ENCODE measurements at places on chromosomes 7 and 10.

- no peak for DNase-seq
These were observed 65.1 kb upstream of the HPS1 start for GRCh38 chr10:98511876-98512275.

- DNase-seq: no peak
These were observed 74.6 kb downstream of the WAPL start for GRCh38 chr10:86446987-86447386.

DNA sequence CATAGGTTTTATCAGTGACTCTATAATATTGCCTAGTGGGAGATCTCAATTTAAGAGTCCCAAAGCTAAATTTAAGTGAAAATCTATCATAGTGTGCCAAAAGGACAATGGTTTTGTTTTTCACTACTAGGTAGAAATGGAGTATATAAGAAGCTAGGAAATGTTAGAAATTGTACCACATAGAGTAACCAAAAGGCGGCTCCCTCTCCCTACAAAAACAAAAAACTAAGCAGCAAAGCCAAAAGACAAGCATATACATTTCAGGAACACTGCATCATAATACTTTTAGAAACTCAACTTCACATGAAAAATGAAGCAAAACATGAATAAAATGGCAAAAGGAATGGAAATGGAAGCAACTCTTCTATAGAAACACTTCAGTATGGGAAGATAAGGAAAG is 271.6 kb downstream of the CACNA2D1 start:
- no peak for DNase-seq

DNA sequence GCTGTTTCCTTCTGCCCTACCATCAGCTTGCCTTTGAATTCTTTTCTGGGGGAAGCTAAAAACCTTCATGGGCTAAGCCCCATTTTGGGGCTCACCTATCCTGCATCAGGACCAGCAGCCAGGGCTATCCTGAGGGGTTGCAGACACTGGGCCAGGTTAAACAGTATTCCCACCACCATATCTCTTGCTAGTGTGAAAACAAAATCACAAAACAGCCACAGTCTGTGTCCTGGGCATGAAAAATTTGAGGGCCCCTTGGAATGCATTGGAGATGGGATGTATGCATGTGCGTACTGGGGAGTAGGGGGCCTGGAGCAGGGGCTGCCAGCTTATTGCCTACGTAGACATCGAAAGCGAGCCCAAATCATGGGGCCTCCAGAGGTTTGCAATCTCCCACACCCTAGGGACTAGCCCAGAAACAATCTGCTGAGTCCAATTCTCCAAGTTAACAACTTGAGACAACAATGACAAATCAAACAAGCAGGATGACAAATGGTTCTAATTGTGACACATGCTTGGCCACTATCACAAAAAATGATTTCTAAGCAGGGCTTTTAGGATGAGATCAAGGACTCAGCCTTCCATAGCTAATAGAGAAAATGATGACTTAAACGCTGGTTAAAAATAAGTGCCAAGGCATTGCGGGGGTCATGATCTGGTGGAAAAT is 557.1 kb downstream of the KCNMA1 start:
- DNase-seq: no peak

DNA sequence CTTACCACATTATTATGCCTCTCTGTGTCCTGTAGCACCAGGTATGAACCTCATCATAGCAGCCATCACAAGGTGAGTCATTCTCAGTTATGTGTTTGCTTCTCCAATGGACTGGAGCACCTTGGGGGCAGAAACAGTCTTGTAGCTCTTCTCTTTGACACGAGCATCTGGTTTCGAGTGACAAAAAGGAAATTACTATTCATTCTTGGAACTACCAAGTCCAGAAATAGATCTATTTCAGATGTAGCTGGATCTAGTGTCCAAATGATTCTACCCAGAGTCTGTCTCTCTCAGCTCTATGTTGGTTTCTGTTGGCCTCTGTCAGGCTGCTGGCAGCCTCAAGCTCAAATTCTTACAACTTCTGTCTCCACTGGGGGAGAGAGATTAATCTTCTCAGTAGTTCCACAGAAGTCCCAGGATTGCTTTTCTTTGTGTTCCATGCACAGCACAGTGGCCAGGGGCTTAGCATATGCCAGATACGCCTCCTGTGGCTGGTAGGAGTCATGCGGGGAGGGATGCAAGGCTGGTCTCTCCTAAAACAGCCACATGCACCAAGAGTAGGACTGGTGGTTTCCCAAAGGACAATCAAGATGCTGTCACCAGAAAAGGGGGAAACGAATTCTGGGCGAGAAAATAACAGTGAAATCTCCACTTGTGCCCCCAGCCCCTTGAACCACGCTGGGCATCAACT is 37.2 kb upstream of the PAPSS2 start:
- DNase-seq: no peak

- no peak for DNase-seq
These were observed 67.6 kb downstream of the PRTFDC1 start for GRCh38 chr10:24884793-24885192.

- DNase-seq: no peak
These were observed 194.7 kb downstream of the KCND2 start for GRCh38 chr7:120467676-120468075.

DNA sequence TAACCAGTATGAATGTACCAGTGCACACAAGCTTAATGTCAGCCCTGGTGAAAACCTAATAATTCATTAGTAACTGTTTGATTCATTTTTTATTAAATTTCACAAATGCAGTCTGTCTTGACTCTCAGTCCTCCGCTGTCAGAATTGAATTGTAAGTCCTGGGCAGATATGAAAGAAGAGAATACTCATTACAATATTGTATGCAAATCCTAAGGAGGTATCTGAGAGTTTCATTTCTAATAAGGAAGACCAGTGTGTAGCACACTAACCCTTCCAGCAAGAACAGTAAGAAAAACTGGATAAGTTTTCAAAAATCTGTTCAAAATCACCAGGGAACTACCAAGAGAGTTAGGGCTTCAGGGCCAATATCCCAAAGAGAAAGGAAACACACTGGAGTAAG is 652.1 kb downstream of the SUGCT start:
- DNase-seq: no peak

DNA sequence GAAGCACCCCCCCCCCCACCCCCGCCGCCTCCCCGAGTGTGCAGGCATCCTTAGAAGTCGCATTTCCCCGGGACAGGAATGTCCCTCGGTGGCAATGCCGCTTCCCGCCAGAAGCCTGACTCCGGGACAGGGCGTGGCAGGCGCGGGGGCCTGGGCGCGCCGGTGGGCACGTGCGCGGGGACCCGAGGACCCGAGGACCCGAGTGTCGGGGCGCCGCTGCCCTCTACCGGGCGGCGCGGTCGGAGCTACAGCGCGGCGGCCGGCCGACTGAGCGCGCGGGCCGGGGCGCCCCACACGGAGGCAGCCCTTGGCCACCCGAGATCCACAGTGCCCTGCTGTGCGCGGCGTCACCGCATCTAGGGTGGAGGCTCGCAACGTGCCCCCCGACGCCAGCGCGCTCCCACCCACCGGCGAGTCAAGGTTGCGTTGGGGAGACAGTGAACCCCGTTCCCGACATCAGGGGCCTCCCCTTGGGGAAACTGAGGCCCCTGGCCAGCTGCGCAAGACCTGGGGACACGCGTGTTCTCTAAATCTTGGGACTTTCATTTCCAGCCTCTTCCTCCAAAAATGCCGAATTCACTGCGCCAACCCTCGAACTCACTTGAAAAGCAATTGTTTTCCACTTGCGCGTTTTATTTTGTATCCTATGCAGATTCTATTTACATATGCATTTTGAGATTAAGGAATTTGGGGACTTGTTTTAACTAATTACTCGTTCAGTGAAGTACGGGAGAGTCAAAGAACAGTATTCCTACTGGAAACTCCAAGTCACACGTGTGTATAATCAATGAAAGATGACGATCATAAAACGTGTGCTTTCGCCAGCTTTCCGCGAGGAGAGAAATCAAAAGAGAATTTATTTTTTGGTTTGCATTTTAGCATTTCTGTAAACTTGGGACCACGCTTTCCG is 3.1 kb upstream of the CUX1 start:
- peak; percentile 60 for DNase-seq

GRCh38 chr7:151013356-151013732 is 10.9 kb downstream of the ATG9B start:
- no peak for DNase-seq

DNA sequence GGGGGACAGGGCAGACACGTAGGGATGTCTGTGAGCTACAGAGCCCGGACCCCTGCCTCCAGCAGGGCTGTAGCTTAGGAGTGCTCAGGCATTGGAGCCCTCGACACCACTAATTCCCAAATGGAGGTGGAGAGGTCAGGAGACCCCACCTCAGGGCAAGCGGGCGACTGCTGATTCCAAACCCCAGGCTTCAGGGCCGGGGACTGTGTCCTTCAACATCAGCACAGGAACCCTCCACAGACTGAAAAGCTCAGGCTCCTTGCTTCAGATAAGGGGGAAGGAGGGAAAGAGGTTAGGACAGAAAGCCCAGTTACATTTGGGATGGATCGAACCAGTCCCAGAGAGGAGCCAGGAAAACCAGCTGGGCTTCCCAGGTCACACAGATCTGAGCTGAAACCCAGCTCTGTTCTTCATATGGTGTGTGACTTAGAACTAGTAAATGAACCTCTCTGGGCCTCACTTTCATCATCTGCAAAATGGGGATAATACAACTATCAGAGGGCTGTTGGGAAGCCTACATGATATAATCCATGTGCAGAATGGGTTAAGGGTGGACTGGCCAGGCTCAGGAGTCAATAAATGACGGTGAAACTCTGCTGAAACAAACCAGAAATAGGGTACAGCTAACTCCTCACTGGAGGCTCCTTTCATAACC is 16.7 kb downstream of the POLL start:
- no peak for DNase-seq

GRCh38 chr10:74415146-74415839 is 264.3 kb downstream of the ADK start:
- DNase-seq: no peak

GRCh38 chr7:78499971-78500370 is 701.4 kb downstream of the PHTF2 start:
- no peak for DNase-seq

- no peak for DNase-seq
These were observed 29.9 kb downstream of the LRRC20 start for GRCh38 chr10:70352401-70353097.

- no peak for DNase-seq
These were observed 128.8 kb upstream of the LYZL2 start for GRCh38 chr10:30758338-30758737.

DNA sequence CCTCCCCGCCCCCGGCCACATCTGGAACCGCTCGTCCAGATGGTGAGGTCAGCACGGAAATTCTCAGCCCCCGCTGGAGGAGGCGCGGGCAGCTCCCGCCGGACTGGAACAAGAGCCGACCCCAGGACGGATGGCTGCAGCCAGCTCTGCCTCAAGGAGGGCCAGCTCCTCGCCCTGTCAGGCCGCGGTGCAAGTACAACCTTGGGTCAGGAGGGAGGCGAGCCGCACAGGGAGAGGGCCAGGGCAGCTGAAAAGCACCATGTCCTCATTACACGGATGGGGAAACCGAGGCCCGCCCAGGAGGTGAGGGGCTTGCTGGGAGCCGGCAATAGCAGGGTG is 3.8 kb upstream of the GRIFIN start:
- no peak for DNase-seq

DNA sequence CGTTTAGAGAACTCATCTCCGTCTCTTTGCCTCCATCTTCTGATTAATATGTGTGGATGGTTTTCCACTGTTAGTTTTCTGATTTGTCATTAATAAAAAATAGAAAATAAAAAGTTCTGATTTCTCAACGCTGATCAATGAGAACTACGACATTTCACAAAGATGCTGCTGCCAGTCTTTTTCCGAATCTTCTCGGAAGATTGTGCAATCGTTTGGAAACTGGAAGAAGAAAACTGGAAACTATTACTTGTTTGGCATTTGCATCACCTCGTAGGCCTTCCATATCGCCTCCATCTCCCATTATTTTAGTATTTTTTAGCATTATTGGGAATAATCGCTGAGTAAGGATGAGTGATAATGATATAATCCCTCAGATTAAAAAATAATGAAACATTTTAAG is 123.2 kb upstream of the KLF6 start:
- DNase-seq: no peak

GRCh38 chr10:104331208-104331838 is 6.9 kb downstream of the ITPRIP start:
- no peak for DNase-seq

Data from globus pallidus (tissue), 1 donor.